Thyroid gland (tissue), 4 donors: ENCODE measurements at places on chromosomes 1 and 21. TPM values are rescaled to one million over a fixed set of nuclear protein-coding genes. Genes with fewer than 3 reads are reported as not detected.
A peak's percentile ranks its signal among the peaks of the same experiment; 100 is the strongest.

DNA sequence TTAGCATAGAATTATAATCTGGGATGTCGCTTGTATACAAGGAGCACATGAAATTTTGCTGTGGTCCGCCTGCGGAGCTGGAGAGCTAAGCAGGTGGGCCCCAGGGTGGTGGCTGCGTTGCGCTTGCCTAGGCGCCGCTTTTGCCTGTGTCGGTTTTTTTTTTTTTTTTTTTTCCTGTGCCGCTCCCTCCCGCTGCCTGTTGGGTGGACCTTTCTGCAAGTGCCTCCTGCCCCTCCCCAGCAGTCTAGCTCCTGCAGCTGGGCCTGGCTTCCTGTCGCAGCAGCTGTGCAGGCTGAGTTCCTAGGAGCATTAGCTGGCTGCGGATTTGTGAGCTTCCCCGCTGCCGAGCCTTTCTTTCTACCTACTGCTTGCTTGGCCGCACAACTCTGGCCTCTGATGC, 20.6 kb downstream of the PYHIN1 start:
- no peak overlapping the region for H3K4me3 ChIP-seq
- no peaks in the 10 kb centered on the region for H3K4me1 ChIP-seq
- no peak overlapping the region for H3K27ac ChIP-seq
- no peaks in the 10 kb centered on the region for H3K27me3 ChIP-seq

DNA sequence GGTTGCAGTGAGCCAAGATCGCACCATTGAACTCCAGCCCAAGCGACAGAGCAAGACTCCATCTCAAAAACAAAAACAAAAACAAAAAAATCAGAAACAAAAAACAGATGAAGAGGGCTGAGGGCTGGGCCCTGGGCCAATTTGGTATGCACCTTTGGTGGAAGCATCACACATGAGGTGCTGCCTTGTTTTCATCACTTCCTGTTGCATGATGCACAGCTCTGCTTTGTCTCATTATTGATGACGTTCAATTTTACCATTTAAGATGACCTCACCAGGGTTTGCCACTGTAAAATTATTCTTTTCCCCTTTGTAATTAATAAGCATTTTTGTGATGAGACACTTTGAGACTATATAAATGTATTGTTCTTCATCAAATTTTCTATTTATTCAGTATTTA, 9.8 kb upstream of the IFNAR2 start:
- DNase-seq, result no peak
- H3K4me1 ChIP-seq, result no peaks in the 10 kb centered on the region
- H3K27ac ChIP-seq, result no peak overlapping the region

- DNase-seq, result no peak
- H3K27me3 ChIP-seq, result no peaks in the 10 kb centered on the region
- H3K36me3 ChIP-seq, result no peaks in the 10 kb centered on the region
- no peak overlapping the region for H3K4me3 ChIP-seq
- H3K27ac ChIP-seq, result peak overlapping the region; percentile 97
- H3K4me1 ChIP-seq, result peaks cover 66% of the 10 kb centered on the region
Observed at GRCh38 chr21:45423201-45423955, 18.4 kb downstream of the COL18A1 start.

DNA sequence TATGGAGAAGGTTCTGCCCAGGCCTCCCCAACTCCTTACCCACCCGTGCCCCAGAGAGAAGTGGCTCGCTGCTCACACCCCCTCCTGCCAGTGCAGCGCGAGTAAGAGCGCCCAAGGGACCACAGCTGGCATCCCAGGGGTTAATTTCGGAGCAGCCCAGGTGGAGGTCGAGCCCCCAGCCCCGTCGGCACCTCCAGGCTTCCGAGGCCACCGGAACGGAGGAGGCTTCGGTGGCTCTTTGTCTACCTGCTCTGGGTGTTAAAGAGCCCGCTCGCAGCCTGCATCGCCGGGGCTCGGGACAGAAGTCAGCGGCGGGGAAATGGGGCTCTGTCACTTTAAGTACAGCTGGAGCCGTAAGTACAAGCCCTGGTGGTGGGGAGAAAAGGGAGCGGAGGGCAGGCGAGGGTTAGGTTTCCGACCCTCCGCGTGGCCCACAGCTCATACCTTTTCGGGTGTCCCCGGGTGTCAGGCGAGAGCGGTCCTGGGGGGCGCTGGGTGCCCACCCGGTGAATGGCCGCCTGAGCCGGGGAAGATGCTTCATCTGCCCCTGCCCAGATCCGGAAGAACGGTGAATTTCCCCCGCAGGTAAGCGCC, 89.4 kb upstream of the IPO9 start:
- DNase-seq, result peak; percentile 67
- H3K36me3 ChIP-seq, result no peaks in the 10 kb centered on the region
- no peaks in the 10 kb centered on the region for H3K27me3 ChIP-seq
- peak overlapping the region; percentile 66 for H3K27ac ChIP-seq

GRCh38 chr1:218348628-218349071, 3.5 kb downstream of the TGFB2 start:
- no peak overlapping the region for H3K4me3 ChIP-seq
- H3K4me1 ChIP-seq, result peaks cover 8% of the 10 kb centered on the region
- no peak for DNase-seq
- peak overlapping the region; percentile 82 for H3K27ac ChIP-seq
- no peaks in the 10 kb centered on the region for H3K36me3 ChIP-seq

The MEGF6 gene
- total RNA-seq, result 25.8 TPM

GRCh38 chr21:31110430-31110829, 72.2 kb upstream of the KRTAP19-8 start:
- no peak for DNase-seq
- H3K4me1 ChIP-seq, result no peaks in the 10 kb centered on the region
- H3K27me3 ChIP-seq, result no peaks in the 10 kb centered on the region
- no peaks in the 10 kb centered on the region for H3K36me3 ChIP-seq

- no peak overlapping the region for H3K27ac ChIP-seq
- no peaks in the 10 kb centered on the region for H3K27me3 ChIP-seq
- no peak for DNase-seq
- no peak overlapping the region for H3K4me3 ChIP-seq
- no peaks in the 10 kb centered on the region for H3K4me1 ChIP-seq
Observed at GRCh38 chr1:71400050-71400449, 319.2 kb upstream of the ZRANB2 start.

- no peak overlapping the region for H3K4me3 ChIP-seq
- no peak for DNase-seq
- H3K4me1 ChIP-seq, result peaks cover 18% of the 10 kb centered on the region
- no peaks in the 10 kb centered on the region for H3K36me3 ChIP-seq
- H3K27ac ChIP-seq, result no peak overlapping the region
Observed at GRCh38 chr1:35300376-35300775, 31.9 kb downstream of the ZMYM4 start.

DNA sequence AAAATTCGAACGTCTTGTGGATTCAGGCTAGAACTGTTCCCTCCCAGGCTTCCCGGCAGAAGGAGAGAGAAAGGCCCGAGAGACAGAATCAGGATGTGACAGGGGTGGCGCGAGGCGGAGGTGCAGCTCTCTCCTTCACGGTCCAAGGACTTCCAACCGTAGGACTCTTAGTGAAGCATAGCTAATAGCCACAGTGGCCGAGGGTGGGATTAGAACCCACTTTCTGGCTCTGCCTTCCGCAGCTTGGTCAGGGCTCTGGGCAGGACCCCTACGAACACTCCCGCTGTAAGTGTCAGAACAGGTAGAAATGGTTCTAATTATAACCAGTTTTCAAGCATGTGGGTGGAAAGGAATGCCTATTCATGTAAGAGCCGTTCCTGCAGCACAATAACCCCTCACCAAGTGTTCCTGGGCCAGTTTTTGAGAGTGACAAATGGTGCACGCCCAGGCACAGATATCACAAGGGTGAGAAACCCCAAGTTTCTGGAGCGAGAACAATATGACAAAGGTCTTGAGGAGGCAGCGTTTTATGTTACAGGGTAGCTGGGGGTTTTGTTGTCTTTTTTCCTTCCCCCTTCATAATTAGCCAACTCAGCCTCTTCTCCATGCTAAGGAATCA, 86.4 kb downstream of the SYF2 start:
- peak; percentile 76 for DNase-seq
- H3K4me3 ChIP-seq, result no peak overlapping the region
- peaks cover 8% of the 10 kb centered on the region for H3K4me1 ChIP-seq
- H3K27ac ChIP-seq, result peak overlapping the region; percentile 65
- H3K27me3 ChIP-seq, result no peaks in the 10 kb centered on the region

DNA sequence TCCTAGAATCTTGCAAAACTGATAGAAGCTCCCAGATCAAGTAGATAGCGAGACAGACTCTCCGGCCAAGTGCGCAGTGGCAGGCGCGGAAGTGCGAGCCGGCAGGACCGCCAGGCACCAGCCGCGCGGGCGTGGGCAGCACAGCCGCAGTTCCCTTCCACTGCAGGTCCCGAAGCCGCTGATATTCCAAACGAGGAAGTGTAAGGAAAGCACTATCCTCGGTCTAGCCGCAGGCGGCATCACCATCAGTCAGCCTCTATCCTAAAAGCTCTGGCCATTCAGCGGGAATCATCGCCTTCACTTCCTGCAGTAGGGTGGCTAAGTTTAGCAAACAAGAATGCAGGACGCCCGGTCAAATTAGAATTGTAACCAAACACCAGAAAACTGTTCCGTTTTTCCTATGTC, 710 bp downstream of the GLRX2 start:
- H3K4me3 ChIP-seq, result peak overlapping the region; percentile 75
- peaks cover 11% of the 10 kb centered on the region for H3K4me1 ChIP-seq
- H3K36me3 ChIP-seq, result peaks cover 8% of the 10 kb centered on the region

GRCh38 chr21:40639616-40640194, 207.3 kb downstream of the DSCAM start:
- H3K27me3 ChIP-seq, result no peaks in the 10 kb centered on the region
- no peaks in the 10 kb centered on the region for H3K4me1 ChIP-seq
- no peak for DNase-seq
- no peak overlapping the region for H3K27ac ChIP-seq
- H3K36me3 ChIP-seq, result no peaks in the 10 kb centered on the region

The RYR2 gene
- total RNA-seq, result 31.8 TPM

DNA sequence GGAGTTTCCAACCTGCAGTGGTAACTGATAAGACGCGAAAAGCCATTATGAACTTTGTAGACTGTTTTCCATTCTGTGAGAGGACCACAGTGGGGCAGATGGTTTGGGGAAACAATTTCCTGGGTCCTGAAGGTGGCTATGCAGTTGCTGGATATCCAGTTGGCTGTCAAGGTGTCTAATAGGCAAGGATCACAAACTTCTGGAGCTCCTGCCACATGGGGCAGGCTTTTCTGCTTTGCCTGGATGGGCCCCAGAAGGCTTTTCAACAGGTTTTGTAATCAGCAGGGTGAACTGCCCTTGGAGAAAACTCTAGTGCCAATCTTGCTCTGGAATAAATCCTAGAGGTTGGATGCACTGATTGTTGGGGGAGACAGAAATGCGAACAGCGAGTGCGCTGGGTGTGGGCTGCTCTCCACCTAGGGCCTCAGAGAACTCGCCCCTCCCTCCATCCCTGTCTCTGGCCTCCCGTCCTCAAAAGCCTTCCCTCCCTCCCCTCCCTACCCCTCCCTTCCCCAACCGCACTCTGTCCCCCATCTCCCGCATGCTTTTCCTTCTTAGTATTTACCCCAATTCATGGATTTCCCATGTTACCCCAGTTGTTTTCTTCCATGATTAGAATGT, 210.3 kb upstream of the USP24 start:
- peaks cover 17% of the 10 kb centered on the region for H3K4me1 ChIP-seq
- DNase-seq, result no peak
- no peaks in the 10 kb centered on the region for H3K36me3 ChIP-seq
- no peak overlapping the region for H3K4me3 ChIP-seq
- H3K27me3 ChIP-seq, result no peaks in the 10 kb centered on the region
- H3K27ac ChIP-seq, result no peak overlapping the region

- no peak overlapping the region for H3K27ac ChIP-seq
- no peaks in the 10 kb centered on the region for H3K36me3 ChIP-seq
- no peak for DNase-seq
- H3K27me3 ChIP-seq, result no peaks in the 10 kb centered on the region
Observed at GRCh38 chr1:76267631-76268030, 193.1 kb downstream of the ST6GALNAC3 start.

The TMPRSS2 gene
- total RNA-seq, result 14.2 TPM

DNA sequence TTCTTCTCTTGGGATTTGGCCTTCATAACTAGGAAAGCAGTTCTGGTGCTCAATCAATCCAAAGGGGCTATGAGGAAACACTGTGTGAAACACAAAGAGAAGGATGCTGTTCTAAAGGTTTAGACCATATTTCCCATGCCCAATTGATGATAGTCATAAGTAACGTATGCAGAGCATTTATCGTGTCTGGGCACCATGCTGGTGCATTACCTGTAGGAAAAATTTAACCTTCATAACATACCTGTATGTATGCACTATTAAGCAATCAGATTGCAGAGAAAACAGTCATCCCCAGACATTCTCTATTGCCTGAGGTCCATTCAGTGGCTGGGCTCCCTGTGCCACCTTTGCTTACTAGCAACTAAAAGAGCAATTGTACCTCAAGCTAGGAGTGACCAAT, 381.4 kb downstream of the PLPP3 start:
- H3K27ac ChIP-seq, result no peak overlapping the region
- DNase-seq, result no peak
- H3K36me3 ChIP-seq, result no peaks in the 10 kb centered on the region
- H3K4me1 ChIP-seq, result peaks cover 12% of the 10 kb centered on the region
- H3K27me3 ChIP-seq, result no peaks in the 10 kb centered on the region

The FAM131C gene
- 1.6 TPM for total RNA-seq

The NBPF26 gene
- 26.8 TPM for total RNA-seq

DNA sequence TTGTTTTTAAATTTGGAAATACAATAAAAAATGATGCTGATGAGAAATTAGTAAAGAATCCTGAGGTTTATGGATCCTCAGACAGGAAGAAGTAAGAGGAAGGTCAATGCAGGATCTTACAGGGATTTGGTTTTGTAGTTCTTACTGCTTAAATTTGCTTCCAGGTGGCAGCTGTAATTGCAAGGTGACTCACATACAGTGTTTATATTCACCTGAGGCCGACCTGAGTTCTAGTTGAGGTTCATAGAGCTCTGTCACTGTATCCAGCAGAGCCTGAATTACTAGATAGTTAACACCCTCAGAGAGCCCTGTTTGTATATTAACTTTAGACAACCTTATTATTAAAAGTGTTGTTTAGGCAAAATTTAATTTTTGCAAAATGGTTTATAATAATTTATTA, 1.4 kb upstream of the WDR26 start:
- no peaks in the 10 kb centered on the region for H3K36me3 ChIP-seq
- H3K4me1 ChIP-seq, result peaks cover 26% of the 10 kb centered on the region
- H3K27ac ChIP-seq, result no peak overlapping the region
- no peak for DNase-seq
- H3K27me3 ChIP-seq, result no peaks in the 10 kb centered on the region

- H3K27me3 ChIP-seq, result no peaks in the 10 kb centered on the region
- H3K36me3 ChIP-seq, result no peaks in the 10 kb centered on the region
- H3K4me3 ChIP-seq, result no peak overlapping the region
- no peak for DNase-seq
- no peak overlapping the region for H3K27ac ChIP-seq
Observed at GRCh38 chr1:168331569-168331968, 50.9 kb downstream of the TBX19 start.

DNA sequence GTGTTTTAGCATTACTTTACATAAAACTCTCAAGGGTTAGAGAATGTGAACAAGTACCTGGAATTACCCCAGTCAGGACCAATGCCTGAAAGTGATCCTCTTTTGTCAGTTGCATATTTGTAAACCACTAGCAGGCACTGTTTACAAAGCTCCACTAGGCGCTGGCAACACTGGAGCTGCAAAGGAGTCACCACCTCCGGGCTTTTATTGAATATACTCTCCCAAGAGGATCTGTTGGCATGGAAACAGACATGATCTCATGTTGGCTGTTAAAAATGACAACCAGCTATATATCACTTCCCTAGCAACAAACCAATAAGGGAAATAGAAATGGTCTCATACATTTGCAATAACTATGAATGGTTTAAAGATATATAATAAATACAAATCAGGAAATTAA, 116.0 kb downstream of the TTLL7 start:
- H3K4me3 ChIP-seq, result no peak overlapping the region
- no peaks in the 10 kb centered on the region for H3K4me1 ChIP-seq
- H3K27me3 ChIP-seq, result no peaks in the 10 kb centered on the region
- DNase-seq, result no peak
- no peaks in the 10 kb centered on the region for H3K36me3 ChIP-seq

The TOMM20 gene
- 117 TPM for total RNA-seq
